ENCODE measurements at places on chromosomes 5 and 9. TPM values are rescaled to one million over a fixed set of nuclear protein-coding genes. Genes with fewer than 3 reads are reported as not detected.

The ROPN1L gene
- not detected for total RNA-seq

DNA sequence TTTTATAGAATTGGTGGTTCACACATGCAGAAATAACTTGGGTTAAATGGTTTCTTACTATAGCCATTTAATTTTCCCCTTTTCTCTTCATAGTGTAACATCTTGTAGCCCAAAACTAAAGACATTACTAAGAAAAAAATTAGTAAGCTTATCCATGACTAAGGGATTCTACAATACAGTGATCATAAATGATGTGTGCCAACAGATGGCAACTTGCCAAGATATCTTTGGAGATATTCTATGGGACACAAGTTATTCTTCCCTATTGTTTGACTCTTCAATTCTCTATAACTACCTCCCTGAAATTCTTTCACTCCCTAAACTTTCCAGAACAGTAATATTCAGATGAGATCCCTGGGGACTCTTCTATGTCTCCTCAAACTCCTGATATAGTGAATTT, 580.6 kb downstream of the PTPRD start:
- H3K27ac ChIP-seq, result no peak overlapping the region
- no peaks in the 10 kb centered on the region for H3K27me3 ChIP-seq
- no peak overlapping the region for H3K4me3 ChIP-seq
- H3K4me1 ChIP-seq, result no peaks in the 10 kb centered on the region

DNA sequence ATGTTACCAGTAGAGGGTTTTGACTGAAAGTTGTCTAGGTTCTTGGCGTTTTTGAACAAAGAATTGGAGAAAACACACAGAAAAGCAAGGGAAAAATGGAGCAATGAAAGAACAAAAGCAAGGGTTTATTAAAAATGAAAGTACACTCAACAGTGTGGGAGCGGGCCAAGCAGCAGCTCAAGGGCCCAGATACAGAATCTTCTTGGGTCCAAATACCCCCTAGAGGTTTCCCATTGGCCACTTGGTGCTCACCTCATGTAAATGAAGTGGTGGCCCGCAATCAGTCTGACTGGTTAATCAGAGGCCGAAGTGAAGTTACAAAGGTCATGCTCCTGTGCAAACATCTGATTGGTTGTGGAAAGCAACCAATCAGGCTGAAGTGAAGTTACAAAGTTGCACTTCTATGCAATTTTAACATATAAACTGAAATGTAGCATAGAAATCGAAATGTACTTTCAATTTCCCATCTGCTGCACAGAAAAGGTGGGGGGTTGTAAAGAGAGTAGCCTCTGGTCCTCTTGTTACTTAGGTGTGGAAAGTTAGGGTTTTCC, 1.9 kb upstream of the GM2A start:
- no peaks in the 10 kb centered on the region for H3K36me3 ChIP-seq
- peaks cover 17% of the 10 kb centered on the region for H3K4me1 ChIP-seq
- no peaks in the 10 kb centered on the region for H3K27me3 ChIP-seq
- DNase-seq, result no peak
- H3K4me3 ChIP-seq, result no peak overlapping the region

The CDKN2B-AS1 gene
- total RNA-seq, result not detected

The AGXT2 gene
- not detected for total RNA-seq
